ENCODE measurements at places on chromosomes 1 and 21.

- no peak for DNase-seq
These were observed 35.1 kb downstream of the PTPRF start for GRCh38 chr1:43565600-43566360.

GRCh38 chr1:216910081-216910840 lies 187.0 kb upstream of the ESRRG start:
- DNase-seq, result no peak

GRCh38 chr1:10866321-10867093 lies 70.1 kb upstream of the CASZ1 start:
- DNase-seq, result no peak

DNA sequence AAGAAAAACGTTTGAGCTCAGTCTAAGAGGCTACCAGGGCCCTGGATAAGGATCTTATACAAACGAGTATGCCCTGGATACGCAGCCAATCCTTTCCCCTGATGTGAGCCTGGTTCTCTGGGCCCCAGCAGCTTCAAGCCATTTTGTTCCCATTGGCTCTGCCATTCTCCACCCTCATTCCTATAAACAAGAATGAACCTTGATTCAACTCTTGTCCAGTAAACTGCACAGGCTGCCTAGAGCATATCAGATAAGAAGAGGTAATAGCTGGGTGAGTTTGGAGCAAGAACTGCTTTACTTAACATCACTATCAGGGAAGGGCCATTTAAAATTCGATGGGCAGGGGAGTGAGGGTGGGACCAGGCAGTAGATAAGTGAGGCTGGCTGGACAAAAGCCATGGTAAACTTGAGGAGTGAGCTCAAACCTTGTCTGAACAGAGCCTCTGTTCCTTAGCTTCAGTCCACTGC lies 11.3 kb downstream of the BTG2 start:
- DNase-seq, result no peak

DNA sequence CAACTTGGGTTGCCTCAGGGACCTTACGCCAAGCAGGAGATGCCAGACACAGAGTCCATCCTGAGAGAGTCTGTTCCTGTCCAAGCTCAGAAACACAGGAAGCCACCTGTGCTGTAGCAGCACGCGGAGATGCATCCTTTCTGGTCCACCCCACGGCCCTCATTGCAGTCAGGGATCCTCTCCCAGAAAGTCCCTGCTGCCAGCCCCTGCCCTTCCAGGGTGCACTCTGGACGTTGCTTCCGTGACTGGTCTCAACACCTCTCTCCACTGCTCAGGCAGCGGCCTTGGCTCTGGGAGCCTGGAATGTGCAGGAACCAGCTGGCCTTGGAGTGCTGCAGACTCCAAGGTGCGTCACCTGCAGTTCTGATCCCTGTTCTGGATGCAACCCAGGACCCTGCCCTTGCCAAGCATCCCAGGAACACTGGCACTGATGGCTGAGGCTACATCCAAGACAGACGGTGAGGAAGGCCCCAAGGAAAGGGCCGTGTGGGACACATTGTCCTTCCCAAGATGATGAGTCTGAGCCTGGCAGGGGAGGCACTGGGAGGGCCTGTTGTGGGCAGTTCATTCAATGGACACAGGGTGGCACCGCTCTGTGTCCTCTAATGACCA lies 21.7 kb upstream of the COL6A1 start:
- DNase-seq, result no peak

- no peak for DNase-seq
These were observed 5.3 kb downstream of the RXFP4 start for GRCh38 chr1:155946633-155947219.

DNA sequence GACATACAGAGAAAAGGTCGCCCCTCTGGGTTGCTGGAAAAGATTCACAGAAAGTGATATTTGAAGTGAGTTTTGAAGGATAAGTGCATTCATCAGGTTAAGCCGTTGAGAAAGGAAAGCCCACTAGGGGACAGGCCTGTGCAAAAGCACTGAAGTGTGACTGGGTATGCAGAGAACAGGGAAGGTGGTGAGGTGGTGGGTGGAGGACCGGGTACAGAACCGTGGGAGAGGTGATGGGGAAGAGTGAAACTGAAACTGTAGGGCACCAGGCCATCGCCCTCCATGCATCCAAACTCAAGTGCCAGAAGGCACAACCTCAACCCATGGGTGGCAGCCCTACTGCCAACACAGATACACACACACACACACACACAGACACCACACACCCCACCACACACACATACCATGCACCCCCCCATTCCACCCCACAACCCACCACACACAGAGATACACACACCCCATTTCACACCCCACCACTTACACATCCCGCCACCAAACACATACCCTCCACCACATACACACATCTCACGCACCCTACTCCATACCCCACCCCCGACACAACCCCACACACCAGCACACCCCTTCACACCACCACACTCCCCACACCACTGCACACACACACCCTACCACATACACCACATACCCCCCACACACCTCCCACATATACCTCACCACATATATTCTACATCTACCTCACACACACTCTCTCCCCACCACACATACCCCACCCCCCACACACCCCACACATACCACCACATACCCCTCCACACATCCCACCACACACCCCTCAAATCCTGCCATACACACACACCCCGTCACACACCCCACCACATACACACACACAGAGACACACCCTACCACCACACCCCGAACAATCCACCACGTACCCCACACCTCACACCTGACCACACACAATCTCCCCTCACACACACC lies 59.0 kb downstream of the TSEN15 start:
- peak; percentile 45 for DNase-seq

GRCh38 chr1:245704765-245705164 lies 550.0 kb downstream of the KIF26B start:
- DNase-seq, result no peak

- DNase-seq, result peak; percentile 31
These were observed 84.6 kb downstream of the VPS13D start for GRCh38 chr1:12314333-12314903.

DNA sequence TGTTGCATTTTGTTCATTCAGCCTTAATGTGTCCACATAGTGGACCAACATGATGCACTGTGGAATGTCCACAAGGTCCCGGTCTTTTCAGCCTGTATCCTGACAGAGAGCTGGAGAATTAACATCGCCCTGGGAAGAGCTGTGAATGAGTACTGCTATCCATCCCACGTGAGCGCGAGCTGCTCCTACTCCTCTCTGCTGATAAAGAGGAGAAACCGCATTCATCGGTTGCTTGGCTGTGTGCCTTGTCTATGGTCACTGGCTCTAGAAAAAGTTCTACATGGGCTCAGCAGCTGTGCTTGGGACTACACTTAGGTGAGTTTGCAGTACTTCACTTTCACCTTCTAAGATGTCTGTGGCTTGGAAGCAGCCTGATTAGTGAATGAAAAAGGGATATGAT lies 31.1 kb upstream of the IGSF5 start:
- no peak for DNase-seq

DNA sequence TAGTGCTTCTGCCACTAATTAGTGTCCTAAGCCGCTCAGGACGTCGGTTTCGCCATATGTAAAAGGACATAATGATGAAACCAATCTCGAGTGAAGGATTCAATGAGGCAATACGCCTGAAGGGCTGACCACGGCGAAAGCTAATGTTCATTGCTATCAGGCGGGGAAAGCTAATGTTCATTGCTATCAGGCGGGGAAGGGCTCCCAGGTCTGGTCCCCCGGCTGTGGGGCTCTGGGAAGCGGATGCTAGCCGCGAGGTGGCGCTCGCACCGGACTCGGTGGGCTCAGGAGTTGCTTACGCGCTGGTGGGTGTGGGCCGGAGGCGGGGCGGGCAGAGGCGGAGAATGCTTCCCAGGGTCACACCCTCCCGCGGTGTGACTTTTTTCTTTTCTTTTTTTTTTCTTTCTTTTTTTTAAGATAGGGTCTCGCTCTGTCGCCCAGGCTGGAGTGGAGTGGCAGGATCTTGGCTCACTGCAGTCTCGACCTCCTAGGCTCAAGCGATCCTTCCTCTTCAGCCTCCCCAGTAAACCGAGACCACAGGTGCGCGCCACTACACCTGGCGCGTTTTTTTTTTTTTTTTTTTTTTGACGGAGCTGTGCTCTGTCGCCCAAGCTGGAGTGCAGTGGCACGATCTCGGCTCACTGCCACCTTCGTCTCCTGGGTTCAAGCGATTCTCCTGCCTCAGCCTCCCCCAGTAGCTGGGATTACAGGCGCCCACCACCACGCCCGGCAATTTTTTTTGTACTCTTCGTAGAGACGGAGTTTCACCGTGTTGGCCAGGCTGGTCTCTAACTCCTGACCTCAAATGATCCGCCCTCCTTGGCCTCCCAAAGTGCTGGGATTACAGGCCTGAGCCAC lies 1.1 kb upstream of the PEAR1 start:
- DNase-seq, result peak; percentile 70

GRCh38 chr1:7529917-7530316 lies 241.2 kb upstream of the VAMP3 start:
- DNase-seq, result no peak

DNA sequence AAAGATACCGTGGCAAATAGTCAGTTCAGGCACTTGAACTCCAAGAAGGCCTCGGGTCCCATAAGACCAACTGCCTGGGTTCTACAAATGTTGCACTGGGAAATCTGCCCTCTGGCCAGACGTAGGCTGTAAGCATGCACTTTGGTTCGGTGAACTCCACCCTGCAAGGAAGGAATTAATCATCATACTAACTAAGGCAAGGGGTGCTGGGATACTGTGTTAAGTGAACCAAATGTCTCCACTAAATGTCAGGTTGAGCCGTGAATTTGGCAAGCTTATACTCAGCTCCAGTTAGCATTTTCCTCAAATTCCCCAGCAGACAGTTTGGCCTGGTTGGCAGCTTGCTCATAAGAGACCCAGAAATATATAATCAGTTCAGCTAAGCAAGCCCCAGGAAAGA lies 385.9 kb downstream of the GPATCH2 start:
- DNase-seq, result no peak

DNA sequence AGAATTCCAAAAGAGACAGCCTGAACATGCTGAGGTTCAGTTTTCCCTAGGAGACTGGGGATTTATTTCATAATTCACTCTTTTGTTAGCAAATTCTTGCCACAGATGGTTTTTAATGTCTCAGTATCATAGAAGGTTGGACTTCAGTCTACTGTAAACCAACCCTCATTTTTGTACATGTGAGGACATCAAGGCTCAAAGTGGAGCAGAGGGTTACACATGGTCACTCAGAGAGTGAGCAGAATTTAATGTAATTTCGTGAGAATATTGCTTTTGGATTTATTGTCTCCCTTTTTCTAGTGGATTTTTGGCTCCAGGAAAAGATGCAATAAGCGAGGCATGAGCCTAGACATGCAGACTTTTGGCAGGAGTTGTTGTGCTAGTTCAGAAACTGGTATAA lies 210.8 kb upstream of the JUN start:
- no peak for DNase-seq

DNA sequence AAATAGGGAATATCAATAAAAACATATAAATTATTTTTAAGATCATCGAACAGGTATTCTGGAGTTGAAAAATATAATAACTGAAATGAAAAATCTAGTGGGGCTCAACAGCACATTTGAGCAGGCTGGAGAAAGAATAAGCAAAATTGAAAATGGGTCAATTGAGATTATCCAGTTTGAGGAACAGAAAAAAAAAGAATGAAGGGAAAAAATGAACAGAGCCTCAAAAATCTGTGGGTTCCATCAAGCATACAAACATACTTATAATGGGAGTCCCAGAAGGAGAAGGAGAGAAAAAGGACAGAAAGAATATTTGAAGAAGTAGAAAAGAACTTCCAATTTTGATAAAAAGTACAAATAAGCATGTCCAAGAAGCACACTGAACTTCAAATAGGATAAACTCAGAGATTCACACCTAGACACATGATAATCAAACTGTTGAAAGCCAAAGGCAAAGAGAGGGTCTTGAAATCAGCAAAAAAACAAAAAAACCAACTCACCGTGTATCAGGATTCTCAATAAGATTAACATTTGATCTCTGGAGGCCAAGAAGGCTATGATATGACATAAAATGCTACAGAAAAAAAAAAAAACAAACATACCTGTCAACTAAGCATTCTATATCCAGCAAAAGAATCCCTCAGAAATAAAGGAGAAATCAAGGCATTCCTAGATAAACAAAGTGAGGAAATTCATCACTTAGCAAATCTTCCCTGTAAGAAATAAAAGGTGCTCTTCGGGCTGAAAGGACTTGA lies 5.4 kb upstream of the COQ8A start:
- DNase-seq, result no peak

DNA sequence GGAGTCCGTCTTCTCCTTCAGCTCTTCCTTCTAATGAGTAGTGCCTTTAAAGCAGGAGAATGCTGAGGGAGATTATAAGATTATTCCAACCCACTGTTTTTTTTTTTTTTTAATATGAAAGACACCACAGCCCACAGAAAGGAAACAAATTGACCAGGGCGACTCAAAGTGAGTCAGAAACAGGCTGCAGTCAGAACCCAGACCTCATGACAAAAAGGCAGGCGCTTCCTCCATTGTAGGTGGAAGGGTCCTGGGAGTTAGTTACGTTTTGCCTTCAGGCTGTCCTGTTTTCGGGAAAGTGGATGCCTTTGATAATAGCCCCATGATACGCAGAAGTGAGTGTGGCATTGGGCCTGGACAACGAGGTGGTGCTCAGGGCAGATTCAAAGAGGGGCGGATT lies 21.0 kb downstream of the PLXNA2 start:
- no peak for DNase-seq

Measured in bone marrow (tissue), 2 donors.